ENCODE measurements at places on chromosomes 4 and X. TPM values are rescaled to one million over a fixed set of nuclear protein-coding genes. Genes with fewer than 3 reads are reported as not detected.

- peak; percentile 7 for DNase-seq
Observed at GRCh38 chr4:20313237-20314030, 61.7 kb downstream of the SLIT2 start.

GRCh38 chr4:151098979-151099228, 524 bp upstream of the RPS3A start:
- no peak for DNase-seq

DNA sequence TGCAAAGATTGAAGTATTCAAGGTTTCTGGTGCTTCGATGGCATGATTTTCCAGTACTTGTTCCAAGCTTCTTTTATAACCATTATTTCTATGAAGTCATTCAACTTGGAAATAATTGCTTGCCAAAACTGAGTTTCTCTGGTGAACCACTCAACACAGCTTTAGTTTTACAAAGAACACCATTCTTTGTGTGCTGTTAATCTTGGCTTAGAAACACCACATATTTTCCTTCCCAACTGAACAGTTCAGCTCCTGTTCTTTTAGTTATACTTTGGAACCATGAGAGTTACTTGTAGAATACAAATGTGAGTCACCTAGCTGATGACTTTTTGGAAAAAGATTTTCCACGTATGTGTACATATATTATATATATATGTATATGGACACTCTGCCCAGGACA, 32.7 kb downstream of the TMEM47 start:
- no peak for DNase-seq

GRCh38 chrX:103688946-103689345, 2.4 kb upstream of the MORF4L2 start:
- no peak for DNase-seq

- no peak for DNase-seq
Observed at GRCh38 chr4:25246680-25247611, 13.1 kb downstream of the PI4K2B start.

- DNase-seq = peak; percentile 67
Observed at GRCh38 chrX:129540068-129540653, at the start of gene OCRL. OCRL (plus strand) TSS chrX:129540259; CDS start chrX:129540440, 181 bp downstream.

DNA sequence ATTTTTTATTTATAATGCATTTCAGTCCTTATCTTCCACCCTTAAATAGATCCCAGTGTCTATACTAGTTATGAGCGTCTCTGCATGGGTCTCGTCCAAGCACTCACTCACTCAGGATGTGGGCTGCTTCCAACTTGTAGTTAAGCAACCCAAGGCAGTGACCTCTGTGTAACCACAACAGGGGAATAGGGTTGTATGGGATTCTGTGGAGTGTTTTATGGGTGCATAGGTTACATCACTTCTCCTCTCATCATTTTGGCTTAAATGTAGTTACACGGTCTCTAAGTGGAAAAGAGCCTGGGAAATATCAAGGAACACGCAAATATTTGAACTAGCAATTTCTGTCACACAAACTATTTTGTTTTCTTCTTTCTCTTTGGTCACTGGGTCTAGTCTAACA, 931.0 kb downstream of the STIM2 start:
- no peak for DNase-seq

DNA sequence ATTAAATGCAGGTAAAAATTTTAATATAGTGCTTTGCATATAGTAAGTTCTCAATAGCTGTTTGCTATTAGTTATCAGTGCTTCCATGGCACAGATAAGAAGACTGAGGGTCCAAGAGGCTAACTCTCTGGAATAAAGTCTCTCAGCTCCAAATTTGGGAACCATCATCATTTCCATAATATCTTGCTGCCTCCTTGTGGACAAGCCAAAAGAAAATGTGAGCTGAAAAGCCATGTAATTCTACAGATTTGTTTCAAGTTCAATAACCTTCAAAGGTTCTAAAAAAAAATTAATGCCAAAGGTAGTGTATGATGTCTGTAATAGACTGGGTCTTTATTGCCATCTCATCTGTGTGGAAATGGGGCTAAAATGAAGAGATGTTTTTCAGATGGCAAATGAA, 136.9 kb upstream of the VCX start:
- no peak for DNase-seq

DNA sequence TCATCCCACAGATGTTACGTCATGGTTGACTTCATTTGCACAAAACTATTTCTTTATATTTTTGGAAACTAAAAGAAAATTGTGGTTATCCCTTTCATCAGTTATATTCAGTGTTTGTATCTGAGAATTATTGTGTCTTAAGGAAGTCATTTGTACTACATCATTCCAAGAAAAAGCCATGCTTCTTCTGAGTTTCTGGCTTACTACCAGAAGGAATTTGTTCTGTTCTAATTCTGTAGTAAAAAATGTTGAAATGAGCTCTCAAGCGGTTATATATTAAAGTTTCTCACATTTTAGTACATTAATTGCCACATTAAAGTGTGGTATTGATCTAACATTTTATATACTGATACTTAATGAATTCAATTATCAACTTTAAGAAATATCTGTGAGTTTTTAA, 1844.5 kb downstream of the PCDH7 start:
- no peak for DNase-seq

DNA sequence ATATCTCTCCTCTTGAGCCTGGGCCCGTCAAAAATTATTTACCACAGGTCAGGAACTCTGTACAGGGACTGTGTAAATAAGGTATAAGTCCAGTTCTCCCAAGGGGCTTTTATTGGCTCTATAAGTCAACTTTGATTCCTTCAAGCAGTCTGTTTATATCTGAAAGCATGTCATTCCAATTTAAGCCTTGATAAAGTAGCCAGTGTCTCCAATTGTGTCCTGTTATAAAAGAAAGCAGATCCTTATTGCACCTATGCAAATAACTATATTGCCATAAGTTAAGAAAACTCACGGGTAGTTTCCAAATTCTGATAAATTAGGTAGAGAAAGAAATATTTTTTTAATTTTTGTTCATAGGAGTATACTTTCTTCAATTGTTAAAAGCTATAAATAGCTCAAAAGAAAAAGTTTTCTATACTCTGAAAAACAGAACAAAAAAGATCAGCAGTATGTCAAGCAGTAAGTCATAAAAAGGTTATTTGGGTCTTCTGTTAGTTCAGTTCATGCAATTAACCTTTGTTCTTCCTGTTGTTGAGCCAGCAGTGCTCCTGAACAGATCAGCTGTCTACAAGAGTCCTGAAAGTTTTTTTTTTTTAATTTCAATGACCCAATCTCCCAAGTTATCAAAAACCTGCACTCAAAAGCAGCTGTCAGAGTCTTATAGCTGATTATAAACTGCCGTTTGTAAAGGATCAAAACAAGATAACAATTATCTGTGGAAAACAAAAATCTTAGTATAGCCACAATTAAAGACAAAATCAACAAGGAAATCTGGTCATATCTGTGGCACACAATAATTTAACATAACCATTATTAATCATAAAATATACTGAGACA, 178.4 kb upstream of the GALNT7 start:
- DNase-seq = no peak

- no peak for DNase-seq
Observed at GRCh38 chr4:152697284-152698088, 17.7 kb upstream of the TMEM154 start.

Gene GC
- not detected for polyA plus RNA-seq

Gene MAGEC3
- polyA plus RNA-seq = 0.48 TPM

Gene PNMA6A
- 2.3 TPM for polyA plus RNA-seq

- DNase-seq = no peak
Observed at GRCh38 chr4:109469915-109470314, 36.3 kb downstream of the SEC24B start.

GRCh38 chrX:96407501-96407900, 277.1 kb upstream of the DIAPH2 start:
- DNase-seq = no peak

Gene TGIF2LX
- not detected for polyA plus RNA-seq

Gene KDR
- polyA plus RNA-seq = 32.8 TPM

Gene CLGN
- 0.47 TPM for polyA plus RNA-seq

DNA sequence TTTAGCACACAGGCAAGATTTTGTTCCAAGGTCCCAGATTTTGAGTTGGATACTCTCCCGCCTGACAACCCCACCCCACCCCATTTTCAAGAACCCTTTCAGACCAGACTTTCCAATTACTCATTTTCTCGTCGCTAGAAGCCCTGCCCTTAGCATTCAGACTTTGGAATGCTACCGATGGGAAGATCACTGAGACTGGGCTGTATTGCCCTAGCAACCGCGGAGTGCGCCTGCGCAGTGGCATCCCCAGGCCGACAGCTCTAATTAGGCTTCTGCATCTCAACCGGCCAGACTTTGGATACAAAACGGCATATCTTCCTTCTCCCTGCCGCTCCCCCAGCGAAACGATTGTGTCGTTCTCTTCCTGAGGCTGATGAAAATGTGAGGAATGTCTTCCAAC, 3.4 kb downstream of the MAGEE2 start:
- DNase-seq = peak; percentile 65

DNA sequence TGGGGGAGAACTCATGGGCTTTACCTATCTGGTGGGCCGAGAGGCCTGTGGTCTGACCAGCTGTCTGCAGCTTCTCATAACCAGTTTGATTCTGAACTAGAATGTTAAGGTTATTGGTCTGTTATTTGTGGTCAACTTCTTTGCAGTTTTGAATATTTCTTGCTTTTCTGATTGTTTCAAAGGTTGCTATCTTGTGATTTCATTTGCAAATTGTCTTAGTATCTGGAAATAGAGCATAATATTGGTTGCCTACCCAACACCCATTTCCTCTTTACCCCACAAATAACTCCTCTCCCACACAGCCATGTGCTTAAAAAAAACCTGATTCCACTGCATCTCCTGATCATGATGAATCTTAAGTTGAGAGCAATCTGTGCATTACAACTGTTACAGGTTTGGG, 39.1 kb upstream of the BMP2K start:
- DNase-seq = no peak

Gene CFAP47
- 0.48 TPM for polyA plus RNA-seq

DNA sequence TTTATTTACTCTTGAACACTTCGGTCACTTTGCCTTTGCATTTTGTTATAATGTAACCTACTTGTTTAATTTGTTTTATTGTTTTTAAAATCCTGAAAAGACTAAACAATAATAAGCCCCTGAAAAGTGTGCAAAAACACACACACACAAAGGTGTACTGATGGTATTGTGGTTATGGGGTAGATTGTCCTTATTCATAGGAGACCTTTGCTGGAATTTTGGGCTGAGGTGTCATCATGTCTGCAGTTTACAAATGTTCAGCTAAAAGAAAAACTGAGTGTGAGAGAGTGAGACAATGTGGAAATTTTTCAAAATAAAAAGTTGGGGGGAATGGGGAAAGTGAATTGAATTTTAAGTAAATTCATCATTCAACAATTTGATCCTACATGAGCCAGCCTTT, 174.9 kb downstream of the QDPR start:
- no peak for DNase-seq

Gene LRCH2
- polyA plus RNA-seq = 2.3 TPM

GRCh38 chrX:145843146-145843904, 25.7 kb downstream of the SLITRK2 start:
- peak; percentile 2 for DNase-seq

DNA sequence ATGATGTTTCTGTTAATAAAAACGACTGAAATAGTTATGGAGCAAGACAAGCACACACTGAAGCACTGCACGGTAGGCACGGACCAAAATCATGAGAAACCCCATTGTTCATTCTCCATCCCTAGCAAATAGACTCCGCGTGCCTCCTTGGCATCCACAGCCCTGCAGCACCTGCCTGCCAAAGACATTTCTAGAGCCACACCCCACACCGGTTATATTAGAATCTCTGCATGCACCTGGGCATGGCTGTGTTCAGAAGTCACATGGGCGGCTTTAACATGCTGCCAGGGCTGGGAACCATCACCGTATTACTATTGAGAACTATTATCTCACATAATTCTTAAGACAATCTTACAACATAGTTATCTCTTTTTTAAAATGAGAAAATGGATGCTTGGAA, 5.9 kb downstream of the PDLIM3 start:
- no peak for DNase-seq

Gene GPR34
- polyA plus RNA-seq = 18.8 TPM

DNA sequence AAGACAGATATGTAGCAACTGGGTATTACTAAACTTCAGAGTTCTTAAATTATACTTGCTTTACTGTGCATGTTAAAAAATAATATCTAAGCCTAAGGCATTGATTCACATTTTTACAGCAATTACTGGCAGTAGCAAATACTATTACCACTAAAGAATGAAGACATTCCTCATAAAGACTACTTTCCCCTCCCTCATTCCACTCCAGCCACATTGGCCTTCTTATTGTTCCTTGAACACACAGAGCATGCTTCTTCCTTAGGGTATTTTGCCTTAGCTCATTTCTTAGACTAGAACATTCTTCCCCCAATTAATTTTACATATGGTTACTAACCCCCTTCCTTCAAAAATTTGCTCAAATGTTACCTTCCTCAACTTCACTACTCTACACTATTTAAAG, 717.0 kb downstream of the CCSER1 start:
- DNase-seq = no peak

- DNase-seq = no peak
Observed at GRCh38 chrX:10949541-10949940, 161.6 kb upstream of the HCCS start.

GRCh38 chr4:153427363-153428071, 38.6 kb upstream of the TMEM131L start:
- no peak for DNase-seq

Gene PABPC4L
- polyA plus RNA-seq = 0.20 TPM

DNA sequence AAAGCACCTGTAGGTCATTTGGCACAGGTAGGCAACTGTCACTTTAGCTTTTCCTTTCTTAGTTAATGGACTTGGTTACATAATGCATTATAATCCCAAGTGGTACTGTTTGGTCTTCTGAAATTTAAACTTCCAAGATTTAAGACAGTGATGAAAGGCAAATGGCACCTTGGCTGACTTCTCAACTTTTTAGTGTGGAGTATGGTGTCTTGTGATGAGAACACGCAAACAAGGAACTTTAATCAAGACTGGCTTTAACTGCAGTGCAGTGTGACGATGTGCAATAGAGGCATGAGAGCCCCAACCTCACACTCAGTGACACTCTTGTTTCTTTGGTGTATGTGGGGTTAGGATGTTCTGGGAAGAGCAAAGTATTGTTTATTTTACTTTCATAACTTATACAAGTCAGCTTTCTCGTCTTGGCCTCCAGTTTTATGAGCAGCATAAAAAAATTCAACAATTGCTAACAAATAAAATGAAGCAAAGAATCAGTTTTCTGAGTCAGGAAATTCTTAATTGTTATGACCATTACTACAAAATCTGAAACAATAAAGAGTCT, 171.9 kb downstream of the MAD2L1 start:
- DNase-seq = no peak

- DNase-seq = peak; percentile 11
Observed at GRCh38 chr4:10664408-10664807, 20.2 kb downstream of the CLNK start.

Gene MND1
- polyA plus RNA-seq = 0.48 TPM

DNA sequence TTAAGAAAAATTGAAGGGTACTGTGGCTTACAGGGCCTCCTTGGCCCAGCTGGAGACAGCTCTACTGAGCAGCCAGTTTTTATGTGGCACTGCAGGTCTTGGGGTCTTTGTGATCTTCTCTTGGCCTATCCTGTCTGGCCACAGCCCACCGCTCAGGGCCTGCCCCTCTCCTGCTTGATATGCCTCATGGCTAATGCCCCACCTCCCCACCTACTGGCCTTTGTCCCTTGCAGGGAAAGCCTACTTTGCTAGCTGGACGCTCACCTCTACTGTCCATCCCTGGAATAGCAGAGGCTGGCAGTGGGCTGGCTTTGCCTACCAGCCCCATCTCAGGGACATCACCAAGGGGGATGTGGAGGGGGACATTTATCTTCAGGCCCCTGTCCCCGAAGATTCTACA, 134.1 kb downstream of the PJA1 start:
- no peak for DNase-seq
